ENCODE measurements at places on chromosomes 11 and 22. TPM values are rescaled to one million over a fixed set of nuclear protein-coding genes. Genes with fewer than 3 reads are reported as not detected.

GRCh38 chr11:78607696-78608095, 33.0 kb upstream of the NARS2 start:
- no peak for DNase-seq

- DNase-seq = no peak
These were observed 525.6 kb downstream of the BRD1 start for GRCh38 chr22:49302150-49302460.

DNA sequence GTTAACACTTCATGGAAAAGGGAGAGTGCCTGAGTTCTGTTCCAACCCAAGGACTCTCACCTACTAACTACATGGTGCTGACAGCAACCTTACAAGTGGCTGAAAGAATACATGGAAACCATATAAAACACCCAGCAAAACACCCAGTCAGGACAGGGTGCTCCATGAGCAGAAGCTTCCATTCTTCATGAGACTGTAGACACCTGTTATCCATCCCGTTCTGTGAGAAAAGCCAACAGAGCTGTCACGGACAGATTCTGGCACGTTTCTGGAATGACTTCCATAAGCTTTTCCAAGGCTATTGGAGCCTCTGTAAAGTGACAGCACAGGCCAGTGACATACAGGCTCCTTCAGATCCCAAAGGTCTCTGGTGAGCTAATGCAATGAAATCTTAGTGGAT, 23.2 kb downstream of the PRR14L start:
- DNase-seq = no peak

The PYGM gene
- total RNA-seq = 164 TPM

The CEND1 gene
- total RNA-seq = 0.25 TPM

DNA sequence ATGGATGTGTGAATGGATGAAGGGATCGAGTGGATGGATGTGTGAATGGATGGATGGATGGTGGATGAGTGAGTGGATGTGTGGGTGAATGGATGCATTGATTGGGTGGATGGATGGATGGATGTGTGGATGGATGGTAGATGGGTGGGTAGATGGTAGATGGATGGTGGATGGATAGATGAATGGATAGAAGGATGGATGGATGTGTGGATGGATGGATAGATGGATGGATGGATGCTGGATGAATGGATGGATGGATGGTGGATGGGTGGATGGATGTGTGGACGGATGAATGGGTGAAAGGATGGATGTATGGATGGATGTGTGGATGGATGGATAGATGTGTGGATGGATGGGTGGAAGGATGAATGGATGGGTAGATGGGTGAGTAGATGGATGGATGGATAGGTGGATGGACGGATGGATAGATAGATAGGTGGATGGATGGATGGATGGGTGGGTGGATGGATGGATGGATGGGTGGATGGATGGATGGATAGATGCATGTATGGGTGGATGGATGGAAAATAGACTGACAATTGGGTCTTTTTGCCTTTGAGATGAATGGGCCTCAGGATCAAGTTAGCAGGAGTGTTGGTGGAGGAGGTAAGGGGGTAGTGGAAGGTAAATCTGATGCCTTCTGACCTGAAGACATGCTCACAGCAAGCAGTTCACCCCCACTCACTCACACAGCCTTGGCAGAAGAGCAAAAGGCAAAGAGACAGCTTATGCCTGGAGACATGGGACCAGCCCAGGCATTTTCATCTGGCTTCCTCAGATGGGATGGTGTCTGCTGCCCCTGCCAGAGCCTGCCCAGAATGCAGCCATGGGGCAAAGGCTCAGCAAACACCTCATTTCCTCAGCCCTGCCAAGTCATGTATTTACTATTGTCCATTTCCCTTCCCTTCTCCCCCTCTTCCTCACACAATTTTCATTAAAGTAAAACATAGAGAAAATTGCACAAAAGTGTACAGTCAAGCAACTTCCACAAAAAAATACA, 8.0 kb upstream of the FADD start:
- no peak for DNase-seq

GRCh38 chr11:73248526-73249185, 23.5 kb upstream of the P2RY6 start:
- no peak for DNase-seq

The ME3 gene
- 34.4 TPM for total RNA-seq

The CLMP gene
- total RNA-seq = 2.2 TPM

- no peak for DNase-seq
These were observed 567.0 kb downstream of the METTL15 start for GRCh38 chr11:28675183-28675582.

- no peak for DNase-seq
These were observed at the start of gene GAB2 for GRCh38 chr11:78417175-78417887. TSS of gene GAB2 (minus strand) at chr11:78417820. CDS start at chr11:78417720, 100 bp downstream.

GRCh38 chr22:30318799-30319419, 7.8 kb downstream of the TBC1D10A start:
- DNase-seq = no peak

- no peak for DNase-seq
These were observed 37.0 kb downstream of the LDLRAD3 start for GRCh38 chr11:35980686-35981390.

The ART5 gene
- total RNA-seq = 2.4 TPM

DNA sequence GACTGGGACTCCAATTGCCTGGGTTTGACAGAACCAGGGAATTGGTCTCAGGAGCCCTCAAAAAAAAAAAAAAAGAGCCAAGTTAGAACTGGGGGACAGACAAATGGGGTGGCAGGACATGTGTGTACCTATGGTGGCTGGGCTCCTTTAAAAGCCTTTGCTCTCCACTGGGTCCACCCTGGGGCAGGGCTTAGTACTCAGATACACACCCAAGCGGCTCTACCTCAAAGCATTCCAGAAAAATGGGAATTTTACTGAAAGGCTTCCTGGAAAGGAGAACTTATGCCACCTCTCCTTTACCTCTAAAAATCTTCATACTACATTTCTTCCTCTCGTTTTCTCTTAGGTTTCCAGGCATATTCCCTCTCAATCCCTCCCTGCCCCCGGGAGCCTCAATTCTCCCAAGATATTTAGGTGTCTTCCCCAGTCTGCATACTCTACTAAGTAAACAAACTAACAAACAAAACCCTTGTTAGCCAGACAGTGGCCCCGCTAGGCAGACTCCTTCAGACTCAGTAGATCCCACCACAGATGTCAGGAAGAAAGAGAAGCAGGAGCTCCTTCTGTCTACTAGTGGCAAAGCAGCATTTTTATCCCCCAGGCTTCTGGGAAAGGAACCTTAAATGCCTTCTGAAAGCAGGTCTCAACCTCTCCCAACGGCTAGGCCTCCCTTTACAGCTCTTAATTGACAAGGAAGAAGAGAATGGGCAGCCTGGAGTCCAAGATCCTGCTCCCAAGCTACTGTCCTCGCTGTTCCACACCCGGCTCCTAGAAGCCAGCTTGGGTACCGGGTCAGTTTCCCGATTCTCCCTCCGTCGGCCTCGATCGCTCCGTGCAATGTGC, 653 bp downstream of the PCSK7 start:
- no peak for DNase-seq

- no peak for DNase-seq
These were observed 3.8 kb upstream of the NPAS4 start for GRCh38 chr11:66417000-66417399.

GRCh38 chr11:125957618-125958332, 11.9 kb downstream of the VSIG10L2 start:
- DNase-seq = no peak

The NTM gene
- 1.2 TPM for total RNA-seq

- no peak for DNase-seq
These were observed 64.4 kb downstream of the GRAMD1B start for GRCh38 chr11:123494195-123495050.

The MIAT gene
- 0.53 TPM for total RNA-seq
